ENCODE measurements at places on chromosomes 12 and 14.
A peak's percentile ranks its signal among the peaks of the same experiment; 100 is the strongest.

DNA sequence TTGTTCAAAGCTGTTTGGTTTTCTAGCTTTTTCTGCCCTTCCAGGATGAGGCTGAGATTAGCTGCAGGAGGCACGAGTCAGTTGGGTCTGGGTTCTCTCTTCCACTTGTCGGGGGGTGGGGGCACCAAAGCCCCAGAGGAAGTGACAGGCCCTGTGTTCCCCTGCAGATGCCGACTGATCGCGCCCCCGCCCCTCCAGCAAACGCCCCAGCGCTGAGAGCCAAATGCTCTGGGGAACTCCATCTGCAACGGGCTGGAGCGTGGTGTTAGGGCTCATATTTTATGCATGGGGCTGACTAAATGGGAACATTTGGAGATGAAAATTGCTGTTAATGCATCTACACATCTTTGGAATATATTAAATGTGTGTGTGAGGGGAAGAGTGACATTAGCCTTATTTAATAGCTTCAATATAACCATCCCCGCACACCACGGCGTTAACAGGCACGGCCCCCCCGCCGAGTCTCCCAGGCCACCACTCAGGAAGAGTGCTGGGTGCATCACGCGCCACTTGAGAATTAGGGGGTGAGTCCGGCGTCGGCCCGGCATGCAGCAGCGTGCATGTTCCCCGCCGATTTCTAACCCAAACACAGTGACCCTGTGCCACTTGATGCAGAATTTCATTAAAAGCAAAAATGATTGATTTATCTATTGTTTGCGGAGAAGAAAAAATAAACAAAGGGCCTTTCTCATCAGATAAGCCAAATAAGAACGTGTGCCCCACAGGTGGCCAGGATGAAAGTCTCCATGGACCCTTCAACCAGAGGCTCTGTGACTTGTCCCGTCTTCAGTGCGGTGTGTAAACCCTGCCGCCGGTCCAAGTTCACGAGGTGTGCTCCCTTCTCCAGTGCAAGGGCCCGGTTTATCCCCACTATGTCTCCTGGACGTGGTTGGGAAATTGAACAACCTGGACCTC lies 165.0 kb upstream of the RTL1 start:
- peak; percentile 70 for DNase-seq

- DNase-seq: no peak
Observed at GRCh38 chr12:96134200-96134599, 60.0 kb upstream of the ELK3 start.

DNA sequence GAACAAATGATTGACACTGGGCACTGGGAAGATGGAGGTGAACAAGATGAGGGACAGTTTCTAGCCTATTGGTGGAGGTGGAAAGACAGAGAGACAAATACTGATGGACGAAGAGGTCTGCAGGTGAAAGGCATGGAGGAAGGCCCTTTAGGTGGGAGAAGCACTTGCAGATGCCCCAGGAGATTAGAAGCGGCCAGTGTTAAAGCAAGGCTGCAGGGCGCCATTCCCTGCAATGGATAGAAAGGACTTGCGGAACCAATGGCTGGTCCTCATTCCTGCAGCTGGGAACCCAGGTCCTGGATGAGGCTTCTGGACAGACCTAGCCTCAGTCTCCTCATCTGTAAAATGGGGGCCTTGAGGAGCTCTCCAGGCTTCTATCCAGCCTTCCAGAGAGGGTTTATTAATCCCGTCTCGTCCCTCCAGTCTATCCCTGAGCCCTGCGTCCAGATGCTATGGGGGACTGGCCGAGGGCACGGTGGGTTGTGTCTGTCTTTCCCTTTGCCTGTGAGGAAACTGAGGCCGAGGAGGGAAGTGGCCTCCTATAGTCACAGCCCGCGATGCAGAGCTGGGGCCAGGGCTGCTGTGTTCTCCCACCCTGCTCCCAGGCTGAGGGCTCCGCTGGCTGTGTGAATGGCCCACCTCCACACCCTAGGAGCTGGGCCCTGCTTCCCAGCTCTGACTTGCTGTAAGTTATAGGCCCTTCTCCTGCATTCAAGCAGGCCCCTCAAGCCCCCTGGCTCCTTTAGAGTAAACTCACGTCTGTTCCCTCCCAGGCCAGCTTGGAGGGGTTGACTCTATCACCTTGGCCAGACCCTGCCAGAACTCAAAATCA lies 33.0 kb downstream of the CYP46A1 start:
- peak; percentile 75 for DNase-seq

- no peak for DNase-seq
Observed at GRCh38 chr14:80977221-80977620, 21.8 kb downstream of the TSHR start.

GRCh38 chr14:53824061-53824460 lies 132.6 kb downstream of the BMP4 start:
- DNase-seq: no peak

GRCh38 chr14:104317975-104318557 lies 179.7 kb downstream of the KIF26A start:
- DNase-seq: peak; percentile 81

DNA sequence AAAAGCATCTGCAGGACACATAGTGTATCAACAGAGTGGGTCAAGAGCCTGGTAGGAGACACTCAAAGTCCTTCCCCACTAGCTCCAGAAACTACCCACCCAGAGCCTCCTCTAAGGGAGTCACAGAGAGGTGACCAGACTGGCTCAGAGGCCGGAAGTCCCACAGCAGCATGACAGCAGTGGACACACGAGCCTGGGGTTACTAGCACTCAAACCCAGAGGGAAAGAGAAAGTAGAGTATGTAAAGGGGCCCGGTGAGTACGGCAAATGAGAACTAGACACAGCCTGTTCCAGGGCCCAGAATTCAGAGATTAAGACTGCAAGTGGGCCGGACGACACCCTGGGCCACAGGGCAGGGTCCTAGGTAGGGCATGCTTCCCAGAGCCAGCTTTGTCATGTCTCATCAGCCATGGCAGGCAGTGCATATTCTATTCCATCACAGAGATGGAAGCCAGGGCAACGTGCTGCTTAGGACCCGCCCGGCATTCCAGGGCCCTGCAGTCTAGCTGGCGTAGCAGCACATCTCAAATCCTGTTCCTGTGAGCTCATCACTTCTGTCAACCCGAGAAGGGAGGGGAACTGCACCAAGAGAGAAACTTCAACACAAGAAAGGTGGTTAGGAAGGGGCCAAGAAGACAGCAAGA lies 4.2 kb downstream of the IFFO1 start:
- DNase-seq: no peak

GRCh38 chr12:124764451-124764850 lies 99.2 kb downstream of the SCARB1 start:
- no peak for DNase-seq

GRCh38 chr14:39350866-39351265 lies 81.4 kb downstream of the FBXO33 start:
- DNase-seq: no peak

GRCh38 chr12:13980538-13981295 lies 685 bp downstream of the GRIN2B start:
- DNase-seq: no peak

DNA sequence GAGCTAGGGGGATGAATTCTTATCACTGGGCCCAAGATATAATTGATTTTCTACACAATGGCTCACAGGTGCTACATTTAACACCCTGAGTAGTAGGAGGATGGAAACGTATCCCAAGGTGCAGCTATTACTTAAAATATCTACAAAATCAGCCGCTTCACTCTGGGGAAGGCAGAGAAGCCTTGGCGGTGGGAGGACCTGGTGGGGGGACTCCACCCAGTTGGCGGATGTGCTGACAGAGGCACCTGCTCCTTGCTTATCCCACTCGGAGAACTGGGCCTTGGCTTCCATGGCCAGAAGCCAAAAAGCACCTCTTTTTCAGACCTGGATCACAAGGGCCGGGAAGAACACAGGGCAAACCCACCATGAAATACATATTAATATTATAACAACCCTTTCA lies 106.3 kb downstream of the OTX2 start:
- peak; percentile 48 for DNase-seq

- DNase-seq: no peak
Observed at GRCh38 chr12:124663771-124664366, 96.5 kb upstream of the NCOR2 start.

DNA sequence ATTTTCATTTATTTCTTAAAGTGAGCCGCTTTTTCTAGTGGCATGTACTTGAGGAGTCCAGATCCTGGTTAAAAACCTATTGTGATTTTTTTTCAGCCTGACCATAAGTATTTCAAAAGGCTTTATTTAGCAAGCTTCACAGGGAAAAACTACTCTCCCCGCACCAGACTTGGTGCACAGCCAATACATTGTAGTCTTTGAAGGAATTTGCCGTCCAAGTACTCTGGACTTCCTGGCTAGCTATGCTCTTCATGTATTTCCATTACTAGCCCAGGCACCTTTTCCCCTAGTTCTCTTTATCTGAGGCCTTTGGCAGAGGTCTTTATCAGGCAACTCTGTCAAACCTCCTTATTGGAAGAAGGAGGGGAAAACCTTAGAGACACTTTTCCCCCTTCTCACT lies 234.7 kb downstream of the CCDC91 start:
- no peak for DNase-seq

- DNase-seq: no peak
Observed at GRCh38 chr12:46548605-46549071, 176.1 kb upstream of the SLC38A2 start.

- DNase-seq: no peak
Observed at GRCh38 chr14:86404425-86404824, 874.5 kb downstream of the FLRT2 start.

DNA sequence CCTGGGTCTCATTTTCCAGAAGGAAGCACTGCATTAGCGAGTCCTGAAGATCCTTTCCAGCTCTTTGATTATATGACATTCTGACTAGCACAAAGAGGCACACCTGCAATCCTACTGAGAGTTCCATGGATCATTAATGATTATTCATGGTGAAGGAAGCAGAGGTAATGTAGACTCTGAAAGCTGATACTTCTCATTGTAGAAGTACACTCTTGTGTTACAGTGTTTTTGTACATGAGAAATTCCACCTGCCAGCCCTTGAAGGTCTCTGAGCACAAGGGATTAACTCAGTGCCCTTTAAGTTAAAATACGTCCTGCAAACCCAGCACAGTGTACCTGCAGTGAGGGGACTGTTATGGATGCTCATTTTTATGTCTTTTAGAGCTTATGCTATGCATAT lies 558.8 kb upstream of the FBXO33 start:
- no peak for DNase-seq

- DNase-seq: no peak
Observed at GRCh38 chr12:15777355-15778012, 11.7 kb downstream of the EPS8 start.

DNA sequence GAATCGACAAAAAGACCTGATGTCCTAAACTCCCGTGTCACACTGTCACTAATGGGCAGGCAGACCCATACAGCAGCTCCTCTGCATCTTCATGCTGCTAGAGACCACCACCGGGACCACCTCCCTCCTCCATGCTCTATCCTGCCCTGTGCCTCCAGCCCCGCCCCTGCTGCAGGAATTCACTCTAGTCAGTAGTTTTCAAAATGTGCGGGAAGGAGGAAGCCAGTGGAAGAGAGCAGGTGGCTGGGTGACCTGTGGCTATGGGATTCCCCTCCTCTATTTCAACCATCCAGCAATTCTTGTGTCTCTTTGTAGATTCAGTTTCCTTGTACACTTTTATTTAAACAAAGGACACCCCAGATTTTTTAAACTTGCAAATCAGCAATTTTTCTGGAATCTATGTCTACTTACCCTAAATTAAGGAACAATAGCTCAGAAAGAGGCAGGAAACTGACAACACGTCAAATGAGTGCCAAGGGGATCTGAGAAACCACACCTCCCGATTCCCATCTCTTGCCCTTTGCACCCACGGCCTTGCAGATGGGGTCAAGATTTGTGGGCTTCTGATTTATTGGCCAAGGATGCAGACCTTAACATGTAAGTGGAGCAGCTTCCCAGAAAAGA lies 20.4 kb upstream of the MAP1LC3B2 start:
- no peak for DNase-seq

DNA sequence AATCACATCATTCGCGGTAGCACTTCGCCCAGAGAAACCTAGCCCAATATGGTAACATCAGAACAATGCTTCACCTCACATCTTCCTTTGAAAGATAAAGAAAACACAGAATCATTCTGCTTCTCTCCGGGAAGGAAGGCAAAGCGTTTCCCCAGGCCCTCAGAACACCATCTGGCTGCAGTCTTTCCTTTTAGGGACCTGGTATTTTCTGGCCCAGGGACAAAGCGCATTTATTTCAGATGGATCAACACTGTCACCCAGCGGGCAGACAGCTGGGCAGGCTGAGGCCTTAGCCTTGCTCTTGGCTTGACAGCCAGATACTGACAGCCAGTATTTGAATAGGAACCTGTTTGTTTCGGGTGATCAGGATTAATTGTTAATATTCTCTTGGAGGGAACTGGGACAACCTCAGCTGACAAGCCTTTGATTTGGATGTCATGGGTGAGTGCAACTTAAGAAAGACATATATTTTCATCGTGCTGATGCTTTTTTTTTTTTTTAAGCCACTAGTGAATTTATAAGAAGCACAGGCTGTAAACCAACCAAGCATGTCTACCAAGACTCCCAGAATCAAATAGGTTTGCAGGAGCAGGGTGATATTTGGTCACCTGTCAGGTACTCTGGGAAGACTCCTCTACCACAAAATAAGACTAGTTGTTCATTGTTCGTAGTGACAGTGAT lies 118.9 kb downstream of the VEZT start:
- no peak for DNase-seq

DNA sequence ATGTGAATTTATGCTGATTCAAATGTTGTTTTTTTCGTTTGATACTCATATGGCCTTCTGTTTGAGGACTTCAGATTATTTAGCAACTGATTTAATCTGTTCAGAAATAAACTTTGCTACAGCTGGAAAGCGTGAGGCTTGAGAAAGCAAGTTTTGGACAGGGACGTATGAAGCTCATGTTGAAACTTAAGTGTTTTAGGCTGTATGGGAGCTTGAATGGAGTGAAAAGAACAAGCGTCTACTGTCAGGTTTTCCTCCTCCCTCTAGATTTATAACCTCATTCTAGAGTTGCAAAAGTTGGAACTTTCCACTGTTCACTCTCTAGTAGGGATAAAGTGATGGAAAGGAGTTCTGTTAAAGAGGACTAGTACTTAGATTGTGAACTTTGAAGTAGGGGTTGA lies 1.0 kb downstream of the PRPF39 start:
- DNase-seq: no peak

DNA sequence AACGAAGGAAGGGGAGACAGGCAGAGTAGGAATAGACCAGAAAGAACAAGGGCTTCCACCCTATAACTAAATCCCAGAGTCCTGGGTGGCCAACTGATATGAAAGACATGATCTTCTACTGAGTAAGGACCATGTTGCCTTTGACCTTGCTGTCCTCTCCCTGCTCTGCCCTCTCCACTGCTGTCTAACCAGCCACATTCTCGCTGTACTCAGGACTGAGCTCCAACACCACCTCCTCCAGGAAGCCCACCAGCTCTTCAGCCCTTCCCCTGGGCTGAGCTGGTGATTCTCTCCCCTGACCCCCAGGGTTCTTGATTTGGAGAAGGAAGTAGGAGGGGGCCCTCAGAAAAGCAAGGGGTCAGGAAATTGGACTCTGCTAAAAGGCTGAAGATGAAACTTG lies 159.2 kb downstream of the DICER1 start:
- DNase-seq: no peak

All from chondrocyte (in vitro differentiated cells).